AG09319 (cell line): ENCODE measurements at places on chromosomes 7 and 10.

GRCh38 chr7:26543951-26544350 lies 252.3 kb downstream of the SNX10 start:
- no peak for DNase-seq

DNA sequence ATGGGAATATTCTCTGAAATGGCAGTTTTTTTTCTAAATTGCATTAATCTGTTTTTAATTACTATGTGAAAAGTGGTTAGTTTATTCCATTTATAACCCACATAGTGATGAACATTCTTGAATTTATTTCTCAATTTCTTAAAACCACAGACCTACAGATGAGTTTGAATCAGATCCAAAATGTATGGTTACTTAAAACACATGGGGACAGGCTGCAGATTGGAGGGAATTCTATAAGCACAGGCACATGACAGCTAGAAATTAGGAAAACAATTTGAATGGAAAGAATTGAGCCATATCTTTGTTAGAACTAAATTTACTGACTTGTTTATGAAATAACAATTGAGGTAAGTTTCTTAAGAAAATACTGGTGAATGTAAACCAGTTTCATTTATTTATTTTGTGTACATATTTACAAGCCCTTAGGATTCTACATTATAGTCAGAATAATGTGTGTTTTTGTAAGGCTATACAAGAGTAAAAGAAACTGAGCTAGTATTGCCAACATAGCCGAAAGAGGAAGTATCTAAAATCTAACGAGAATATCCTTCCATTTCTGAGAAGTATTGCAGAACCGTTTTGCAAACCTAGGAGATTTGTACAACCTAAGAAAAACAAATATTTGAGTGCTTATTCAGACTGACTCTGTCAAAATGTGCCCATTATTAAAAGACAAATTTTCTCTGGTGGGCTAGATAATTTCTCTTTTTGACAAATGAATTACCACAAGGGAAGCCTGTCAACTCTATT lies 434.3 kb upstream of the SEMA3D start:
- no peak for DNase-seq

DNA sequence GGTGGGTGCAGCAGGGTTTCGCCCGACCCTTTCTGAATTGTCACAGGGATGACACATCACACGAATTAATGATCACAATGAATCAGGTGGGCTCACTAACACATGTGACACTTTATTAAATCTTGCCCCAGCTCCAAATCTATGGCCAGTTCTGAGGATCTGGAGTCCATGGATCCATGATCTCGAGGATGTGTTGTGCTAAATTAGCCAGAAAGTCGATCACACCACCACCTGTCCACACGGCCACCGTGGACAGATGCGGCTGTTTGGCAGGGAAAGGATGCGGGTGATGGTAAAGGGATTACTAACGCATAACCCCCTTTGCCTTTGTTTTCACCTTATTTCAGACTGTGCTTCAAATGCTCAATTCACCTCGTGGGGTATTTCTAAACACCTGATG lies 96.4 kb downstream of the COBL start:
- no peak for DNase-seq

DNA sequence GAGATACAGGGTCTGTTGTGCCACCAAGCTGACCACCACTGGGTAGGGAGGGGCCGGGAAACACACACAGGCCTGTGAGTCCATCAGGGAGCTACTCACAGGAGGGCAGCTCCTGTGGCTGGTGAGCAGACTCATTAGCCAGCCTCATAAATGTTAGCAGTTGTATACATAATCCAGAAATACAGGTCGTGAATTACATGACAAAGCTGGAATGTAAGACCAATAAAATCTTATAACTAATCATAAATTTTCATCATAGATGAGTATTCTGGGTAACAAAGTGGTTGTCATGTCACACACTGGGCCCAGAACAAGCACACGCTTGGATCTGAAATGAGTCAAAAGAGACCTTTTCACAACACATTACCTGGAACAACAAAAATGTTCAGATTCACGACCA lies 642.6 kb upstream of the AUTS2 start:
- DNase-seq: no peak

- no peak for DNase-seq
These were observed 12.5 kb downstream of the PSAP start for GRCh38 chr10:71838264-71839211.

DNA sequence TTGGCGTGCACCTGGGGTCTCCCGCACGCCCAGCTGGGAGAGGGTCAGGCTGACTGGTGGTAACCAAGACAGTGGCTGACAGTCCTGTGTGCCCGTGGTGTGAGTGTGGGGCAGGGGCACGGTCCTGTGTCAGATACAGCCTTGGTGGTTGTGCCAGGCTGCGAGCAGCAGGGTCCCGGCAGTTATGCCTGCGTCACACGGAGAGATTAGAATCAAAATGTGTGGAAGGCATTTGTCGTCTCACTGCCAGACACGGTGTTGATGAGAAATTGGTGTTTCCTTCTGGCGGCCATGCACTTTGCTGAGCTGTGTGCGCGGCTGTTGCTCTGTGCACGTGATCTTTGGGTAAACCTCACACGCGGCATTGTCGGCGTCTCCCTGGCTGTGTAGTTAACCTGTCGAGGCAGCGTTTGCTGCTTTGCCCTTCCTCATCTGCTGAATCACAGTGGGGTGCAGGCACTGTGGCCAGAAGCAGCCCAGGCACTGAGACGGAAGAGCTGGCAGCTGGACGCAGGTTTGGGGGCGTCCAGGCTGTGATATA lies 87.7 kb downstream of the NKX6-2 start:
- DNase-seq: no peak

DNA sequence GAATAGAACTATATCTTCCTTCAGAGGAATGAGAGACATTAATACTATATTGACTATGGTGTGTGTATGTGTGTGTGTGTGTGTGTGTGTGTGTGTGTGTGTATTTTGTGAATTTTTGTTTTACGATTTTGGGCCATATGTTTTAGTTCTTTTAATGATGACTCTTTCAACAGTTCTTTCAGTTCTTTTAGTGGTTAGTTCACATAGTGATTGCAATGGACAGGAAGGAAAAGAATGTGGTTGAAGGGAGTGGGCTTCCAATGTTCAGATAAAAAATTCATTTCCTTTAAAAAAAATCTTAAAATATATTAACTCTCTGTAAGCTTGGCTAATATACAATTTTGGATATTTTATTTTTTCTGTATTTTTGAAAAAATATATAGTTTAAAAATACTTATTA lies 315.7 kb upstream of the DGKB start:
- no peak for DNase-seq

DNA sequence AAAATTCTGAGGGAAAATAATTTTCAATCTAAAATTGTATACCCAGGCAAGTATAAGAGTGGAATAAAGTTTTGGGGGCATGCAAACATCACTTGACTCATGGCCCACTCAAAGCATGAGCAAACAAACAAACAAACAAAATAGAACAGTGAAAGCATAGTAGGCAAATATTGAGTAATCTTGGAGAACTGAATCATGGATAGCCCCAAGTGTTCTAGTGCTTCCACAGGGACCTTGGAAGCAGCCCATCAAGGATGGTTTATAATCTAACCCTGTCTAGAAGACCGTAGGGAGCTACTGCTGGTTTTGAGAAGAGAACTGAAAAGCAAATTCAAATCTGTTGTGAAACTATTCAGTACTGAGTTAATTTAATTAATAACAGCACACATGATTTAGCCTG lies 22.1 kb downstream of the POLR3A start:
- DNase-seq: no peak

- DNase-seq: no peak
These were observed 161.0 kb downstream of the GRID1 start for GRCh38 chr10:86205306-86206239.

DNA sequence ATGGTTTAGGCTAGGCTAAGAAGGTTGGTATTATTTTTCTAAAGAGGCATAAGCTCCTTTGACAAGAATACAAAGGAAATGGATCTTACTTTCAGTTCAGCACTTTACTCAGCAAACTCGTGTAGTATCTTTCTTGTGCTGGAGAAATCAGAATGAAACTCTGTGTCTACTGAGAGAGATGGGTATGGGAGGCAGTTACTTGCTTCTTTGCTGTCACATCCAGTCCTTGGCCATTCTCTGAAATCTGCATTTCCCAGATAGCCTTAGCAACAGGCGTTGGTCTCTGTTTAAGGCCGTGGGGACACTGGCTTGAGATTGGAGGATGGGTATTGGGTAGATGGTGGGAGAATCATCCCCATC lies 180.5 kb downstream of the NRP1 start:
- DNase-seq: no peak

DNA sequence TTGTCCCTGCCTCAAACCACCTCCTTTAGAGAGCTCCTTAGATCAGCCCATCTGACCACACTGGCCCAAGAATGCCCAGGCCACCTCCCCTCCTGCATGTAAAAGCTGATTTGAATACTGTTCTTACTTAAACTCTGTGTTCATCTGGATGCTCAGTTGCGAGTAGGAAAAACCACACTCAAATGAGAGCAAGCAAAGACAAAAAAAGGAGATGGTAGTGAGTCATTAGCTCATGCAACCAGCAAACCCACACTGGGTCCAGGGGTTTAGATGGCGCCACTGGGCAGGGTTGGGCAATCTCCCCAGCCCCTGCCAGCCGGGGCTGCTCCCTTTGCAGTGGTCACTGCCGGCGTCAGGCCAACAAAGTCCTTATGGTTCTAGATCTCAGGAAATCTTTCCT lies 32.7 kb downstream of the TSPAN15 start:
- DNase-seq: no peak

DNA sequence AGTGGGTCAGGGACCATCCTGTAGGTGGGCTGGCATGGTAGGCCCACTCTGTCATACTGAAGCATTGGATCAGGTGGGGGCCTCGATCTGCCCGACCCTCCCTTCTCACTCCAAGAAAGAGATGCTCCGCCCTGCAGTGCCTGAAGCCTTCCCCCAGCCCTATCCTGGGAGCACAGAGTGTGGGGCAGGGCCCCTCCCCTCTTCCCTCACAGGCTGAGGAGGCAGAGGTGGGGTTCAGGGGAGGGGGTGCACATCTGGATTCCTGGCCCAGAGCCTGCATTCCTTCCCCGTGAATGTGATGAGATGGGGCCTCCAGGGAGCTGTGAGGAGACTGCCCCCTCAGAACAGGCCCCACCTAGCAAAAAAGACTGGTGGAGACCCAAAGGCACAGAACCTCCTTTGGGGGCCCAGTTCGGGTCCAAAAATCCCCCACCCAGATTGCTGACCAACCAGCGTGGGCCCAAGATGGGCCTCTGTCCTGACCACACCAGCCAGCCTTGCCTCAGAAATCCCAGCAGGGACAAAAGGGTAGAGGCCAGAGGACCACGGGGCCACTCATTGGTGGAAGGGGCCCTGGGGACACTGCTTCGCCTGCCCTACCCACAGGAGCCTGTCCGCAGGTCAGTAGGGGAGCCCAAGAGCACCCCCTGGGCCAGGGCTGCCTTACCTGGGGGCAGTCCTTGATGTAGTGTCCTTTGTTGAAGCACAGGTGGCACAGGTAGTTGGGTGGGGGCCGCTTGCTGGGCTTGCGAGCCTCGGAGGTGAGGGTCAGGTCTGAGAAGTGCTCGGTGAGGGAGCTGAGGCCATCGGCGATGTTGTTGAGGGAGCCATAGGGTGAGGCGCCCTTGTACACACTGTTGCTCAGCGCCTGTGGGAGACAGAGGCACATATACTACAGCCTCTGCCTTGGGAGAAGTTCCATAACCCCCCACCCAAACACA lies 13.3 kb downstream of the ZCCHC24 start:
- no peak for DNase-seq

DNA sequence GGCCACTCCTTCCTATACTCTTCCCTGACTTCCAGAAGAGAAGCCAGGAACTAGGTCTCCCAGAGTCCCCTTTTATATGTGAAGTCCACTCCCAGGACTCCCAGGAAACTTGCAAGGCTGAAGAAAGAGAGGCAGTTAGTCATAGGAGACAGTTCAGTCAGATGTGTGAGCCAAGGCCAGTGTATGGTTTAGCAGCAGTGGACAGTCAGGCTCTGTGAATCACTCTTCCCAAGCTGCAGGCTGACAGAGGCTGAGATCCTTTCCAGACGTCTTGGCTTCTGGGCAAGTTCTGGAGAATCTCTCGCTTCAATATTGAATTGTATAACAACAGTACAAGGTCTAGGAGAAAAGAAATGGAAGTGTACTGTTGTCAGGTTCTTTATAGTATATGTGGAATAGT lies 26.9 kb downstream of the BLVRA start:
- peak; percentile 54 for DNase-seq

GRCh38 chr7:121873289-121874194 lies 581 bp downstream of the PTPRZ1 start:
- DNase-seq: no peak

- no peak for DNase-seq
These were observed at the start of gene NPTX2 for GRCh38 chr7:98617051-98617959. TSS of gene NPTX2 (plus strand) at chr7:98617285. CDS start at chr7:98617462, 177 bp downstream.
